ENCODE measurements at places on chromosomes 7 and 10.

- no peak for DNase-seq
These were observed 284.7 kb downstream of the CAMK1D start for GRCh38 chr10:12633776-12634620.

GRCh38 chr7:122691569-122692235 lies 7.2 kb downstream of the RNF133 start:
- no peak for DNase-seq

GRCh38 chr7:27172823-27173510 lies 1.2 kb downstream of the HOXA10 start:
- no peak for DNase-seq

DNA sequence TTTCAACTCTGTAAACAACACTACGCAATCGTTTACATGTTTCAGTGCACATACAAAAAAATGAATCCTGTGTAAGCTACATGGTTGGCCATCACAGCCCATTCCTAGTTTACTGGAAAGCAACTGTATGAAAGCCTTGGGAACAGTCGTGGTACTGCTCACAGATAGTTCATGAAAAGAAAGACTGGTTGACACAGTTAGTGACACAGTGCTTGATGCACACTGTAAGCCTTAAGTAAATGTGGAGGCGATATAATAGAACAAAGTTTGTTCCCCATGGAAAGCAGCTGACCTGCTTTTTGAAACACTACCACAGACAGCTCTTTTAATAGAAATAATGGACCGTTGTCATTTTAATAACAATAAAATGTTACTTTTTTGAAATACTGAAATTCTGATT lies 5.1 kb downstream of the CACNA2D1 start:
- DNase-seq: no peak

DNA sequence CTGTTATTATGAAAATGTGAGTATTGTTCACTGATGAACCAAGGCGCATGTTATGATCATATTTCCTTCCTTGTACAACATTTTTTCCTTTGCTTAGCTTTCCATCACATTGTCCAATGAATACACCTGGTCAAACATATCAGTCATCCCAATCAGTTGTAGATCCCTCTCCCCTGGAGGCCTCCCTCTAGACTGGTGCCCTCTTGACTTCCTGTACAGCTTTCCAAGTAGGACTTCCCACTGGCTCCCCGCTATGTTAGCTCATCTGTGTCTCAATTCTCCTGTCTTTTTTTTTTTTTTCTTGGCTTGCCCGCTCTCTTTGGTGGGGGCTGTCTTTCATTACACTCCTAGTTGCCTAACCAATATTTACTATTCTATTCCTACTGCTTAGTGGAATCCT lies 214.2 kb upstream of the NPY start:
- no peak for DNase-seq

GRCh38 chr10:73956476-73957359 lies 41.2 kb upstream of the VCL start:
- DNase-seq: no peak
